ENCODE measurements at places on chromosomes 11 and 22. TPM values are rescaled to one million over a fixed set of nuclear protein-coding genes. Genes with fewer than 3 reads are reported as not detected.

DNA sequence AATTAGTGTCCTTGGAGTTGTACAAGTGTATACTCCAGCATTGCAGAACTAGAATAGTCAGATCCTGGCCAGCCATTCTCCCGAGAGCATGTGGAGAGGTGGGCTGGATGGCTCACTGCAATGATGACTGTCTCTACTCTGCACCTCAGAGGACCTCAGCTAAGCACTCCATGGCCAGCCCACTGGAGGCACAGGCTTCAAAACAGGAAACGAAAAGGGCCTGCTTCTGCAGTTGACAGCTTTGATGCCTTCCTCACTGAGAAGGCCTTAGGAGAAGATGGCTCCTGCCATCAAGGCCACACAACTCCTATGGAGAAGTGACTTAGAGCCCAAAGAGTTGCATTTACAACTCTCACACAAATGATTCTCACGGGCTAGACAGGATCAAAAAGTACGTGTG is 9.1 kb downstream of the POLD4 start:
- no peaks in the 10 kb centered on the region for H3K36me3 ChIP-seq
- peaks cover 4% of the 10 kb centered on the region for H3K4me1 ChIP-seq
- H3K27me3 ChIP-seq: no peaks in the 10 kb centered on the region

Gene OMP
- total RNA-seq: not detected

GRCh38 chr11:45142241-45143055 is 4.0 kb upstream of the PRDM11 start:
- H3K4me3 ChIP-seq: no peak overlapping the region
- no peaks in the 10 kb centered on the region for H3K36me3 ChIP-seq
- H3K4me1 ChIP-seq: peaks cover 17% of the 10 kb centered on the region
- DNase-seq: no peak
- peaks cover under 1% of the 10 kb centered on the region for H3K27me3 ChIP-seq
- no peak overlapping the region for H3K27ac ChIP-seq

DNA sequence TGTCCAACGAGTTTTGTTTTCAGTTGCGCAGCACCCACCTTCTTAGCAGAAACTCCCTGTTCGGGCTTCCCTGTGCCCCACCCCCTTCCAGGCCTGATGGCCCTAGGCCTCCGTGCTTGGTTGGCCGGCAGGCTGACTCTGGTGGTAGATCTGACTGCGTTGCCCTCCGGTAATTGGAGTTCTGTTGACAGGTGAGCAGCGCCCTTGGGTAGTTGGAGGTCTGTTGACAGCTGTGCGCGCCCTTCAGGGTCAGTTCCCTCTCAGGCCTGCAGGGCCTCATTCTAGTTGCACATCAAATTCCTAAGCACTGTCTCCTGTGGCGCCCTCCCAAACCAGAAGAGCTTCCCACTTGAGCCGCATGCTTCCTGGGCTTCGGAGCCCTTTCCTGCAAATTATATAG is 776 bp downstream of the DGCR6 start:
- no peak overlapping the region for H3K27ac ChIP-seq
- H3K4me1 ChIP-seq: no peaks in the 10 kb centered on the region
- no peaks in the 10 kb centered on the region for H3K27me3 ChIP-seq
- no peak for DNase-seq
- H3K4me3 ChIP-seq: no peak overlapping the region

GRCh38 chr11:35507688-35508087 is 17.7 kb downstream of the PAMR1 start:
- H3K27me3 ChIP-seq: peaks cover 16% of the 10 kb centered on the region
- no peak overlapping the region for H3K27ac ChIP-seq
- no peak overlapping the region for H3K4me3 ChIP-seq
- H3K36me3 ChIP-seq: no peaks in the 10 kb centered on the region
- DNase-seq: no peak

DNA sequence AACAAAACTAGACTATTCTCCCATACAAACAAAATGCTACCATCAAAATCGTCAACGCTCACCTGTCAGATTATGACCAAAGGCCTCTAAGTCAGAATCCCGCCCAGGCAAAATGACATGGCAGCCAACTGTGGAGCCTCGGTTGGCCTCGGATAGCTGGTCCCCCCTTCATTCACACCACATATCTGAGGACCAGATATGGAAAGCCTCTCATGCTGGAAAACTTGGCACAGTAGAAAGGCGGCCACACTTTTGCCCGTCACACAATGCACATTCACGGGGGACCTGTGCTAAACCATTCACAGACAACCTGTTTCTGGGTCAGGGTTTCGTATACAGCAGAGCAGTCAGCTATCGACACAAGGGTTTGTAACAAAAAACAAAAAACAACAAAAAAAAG is 11.2 kb downstream of the MAPK1 start:
- no peak for DNase-seq
- peaks cover 85% of the 10 kb centered on the region for H3K4me1 ChIP-seq
- H3K27ac ChIP-seq: peak overlapping the region; percentile 24
- H3K27me3 ChIP-seq: no peaks in the 10 kb centered on the region
- H3K4me3 ChIP-seq: no peak overlapping the region
- no peaks in the 10 kb centered on the region for H3K36me3 ChIP-seq

Gene OR5T1
- not detected for total RNA-seq

Gene OR52H1
- total RNA-seq: not detected

- no peak for DNase-seq
- no peak overlapping the region for H3K27ac ChIP-seq
- no peaks in the 10 kb centered on the region for H3K36me3 ChIP-seq
- no peak overlapping the region for H3K4me3 ChIP-seq
Measured at GRCh38 chr22:35984183-35985175, 44.1 kb downstream of the RBFOX2 start.

DNA sequence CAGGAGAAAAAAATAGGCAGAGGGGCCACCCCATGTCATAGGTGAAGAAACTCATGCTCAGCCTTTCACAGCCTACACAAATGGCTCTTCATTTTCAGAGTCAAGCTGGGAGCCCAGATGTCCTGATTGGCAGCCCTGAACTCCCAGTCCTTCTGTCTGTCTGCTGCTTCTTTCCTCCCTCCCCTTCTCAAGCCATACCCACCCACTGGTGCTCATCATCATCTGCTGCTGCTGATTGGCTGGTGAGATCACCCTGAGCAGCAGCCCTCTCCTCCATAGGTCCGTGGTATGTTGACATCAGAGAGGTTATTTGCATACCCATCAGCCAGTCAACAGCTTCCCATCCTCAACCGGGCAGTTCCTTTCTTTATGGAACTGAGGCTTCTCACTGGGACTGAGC is 46.1 kb upstream of the PRDM11 start:
- H3K36me3 ChIP-seq: no peaks in the 10 kb centered on the region
- peaks cover 5% of the 10 kb centered on the region for H3K27me3 ChIP-seq
- peaks cover 23% of the 10 kb centered on the region for H3K4me1 ChIP-seq

All from left ventricle myocardium inferior (tissue), 1 donor.